Inflammatory macrophage treated with lipopolysaccharide for 4 hours (primary cell): ENCODE measurements at places on chromosomes 4 and X.
A peak's percentile ranks its signal among the peaks of the same experiment; 100 is the strongest.

- no peak for DNase-seq
Measured at GRCh38 chrX:112760697-112761096, 79.9 kb downstream of the AMOT start.

GRCh38 chr4:15792974-15793373, 14.8 kb downstream of the CD38 start:
- no peak for DNase-seq

GRCh38 chrX:1807301-1807731, 192.5 kb downstream of the ASMT start:
- DNase-seq = no peak

DNA sequence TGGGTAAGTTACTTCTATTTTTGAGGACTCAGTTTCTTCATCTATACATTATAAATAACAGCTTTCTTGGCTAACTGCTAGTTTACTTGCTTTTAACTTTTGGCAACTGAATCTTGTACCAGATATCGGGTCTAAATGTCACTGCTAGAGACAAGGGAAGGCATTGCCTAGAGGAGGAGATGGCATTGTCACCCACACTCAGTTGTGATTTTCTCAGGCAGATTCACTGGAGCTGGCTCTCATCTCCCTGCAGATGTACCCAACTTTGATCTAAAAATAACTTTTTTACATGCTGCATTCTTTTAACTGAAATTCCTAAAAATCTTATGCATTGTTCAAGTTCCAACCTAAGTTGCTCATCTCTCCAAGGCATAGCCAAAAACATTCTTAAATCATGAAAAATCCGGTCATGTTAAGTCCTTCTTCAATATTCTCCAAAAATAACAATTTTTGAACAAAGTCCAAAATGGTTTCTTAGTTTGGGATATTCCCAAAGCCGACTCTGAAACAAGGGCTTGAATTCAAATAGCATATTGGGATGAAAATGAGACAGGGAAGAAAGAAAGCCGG, 469.0 kb upstream of the BOD1L1 start:
- DNase-seq = no peak

DNA sequence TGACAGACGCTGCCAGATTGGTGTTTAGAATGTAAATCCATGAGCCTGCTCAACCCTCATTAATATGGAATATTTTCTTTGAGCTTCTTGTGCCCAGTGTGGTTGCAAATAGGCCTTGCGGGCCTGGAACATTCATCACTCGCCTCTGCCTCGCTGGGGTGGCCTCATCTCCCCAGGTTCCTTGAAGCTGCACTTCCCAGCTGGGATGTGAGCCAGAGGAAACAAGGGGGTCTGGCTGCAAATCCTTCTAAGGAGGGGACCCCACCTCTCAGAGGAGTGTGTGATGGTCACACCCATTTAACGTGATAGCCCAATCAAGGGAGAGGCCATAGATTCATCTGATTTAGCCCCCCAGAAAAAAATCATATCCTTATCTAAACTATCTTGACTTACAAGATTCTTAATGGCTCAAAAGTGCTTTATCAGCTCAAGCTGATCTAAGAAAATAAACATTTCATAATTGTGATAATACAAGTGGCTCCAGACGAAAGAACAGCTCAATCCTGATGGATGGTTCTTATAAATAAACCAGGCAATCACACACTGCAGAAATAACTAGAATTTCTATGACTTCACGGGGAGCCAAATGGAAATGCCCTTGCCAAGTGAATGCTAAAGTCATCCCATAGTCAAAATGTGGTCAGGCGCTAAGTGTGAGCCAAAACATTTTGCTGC, 189.9 kb downstream of the PTTG2 start:
- no peak for DNase-seq

- DNase-seq = no peak
Measured at GRCh38 chrX:153496590-153496959, 1.8 kb downstream of the BGN start.

DNA sequence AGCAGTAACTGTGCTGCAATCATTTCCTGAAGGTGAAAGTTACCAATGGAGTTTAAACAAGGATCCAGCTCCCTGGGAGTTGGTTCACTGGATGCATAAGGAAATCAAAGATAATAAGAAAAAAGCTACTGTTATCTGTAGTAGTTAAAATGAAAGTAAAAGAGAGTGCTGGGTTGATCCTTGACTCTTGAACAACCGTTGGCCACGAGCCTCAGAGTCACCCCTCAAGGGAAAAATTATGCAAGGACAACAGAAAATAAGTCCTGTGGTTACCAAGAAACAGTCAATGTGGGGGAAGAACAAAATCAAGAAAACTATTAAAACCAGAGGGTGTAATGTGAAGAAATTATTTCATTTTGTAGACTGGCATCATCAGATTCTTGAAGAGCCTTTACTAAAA, 49.7 kb upstream of the DDIT4L start:
- DNase-seq = no peak

DNA sequence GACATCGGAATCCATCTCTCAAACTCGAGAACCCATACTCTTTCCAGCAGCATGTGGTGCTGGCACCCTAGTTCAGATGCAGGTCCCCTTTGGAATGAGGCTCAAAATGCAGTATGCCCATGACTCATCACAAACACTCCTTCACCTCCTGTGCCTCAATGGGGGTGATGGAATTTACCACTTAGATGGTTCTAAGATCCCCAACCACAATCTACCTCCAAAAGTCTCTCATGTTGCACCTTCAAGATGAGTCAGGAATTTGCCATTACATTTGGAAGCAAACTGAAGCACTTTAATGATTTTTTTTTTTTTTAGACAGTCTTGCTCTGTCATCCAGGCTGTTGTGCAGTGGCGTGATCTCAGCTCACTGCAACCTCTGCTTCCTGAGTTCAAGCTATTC, 8.5 kb upstream of the MID1 start:
- no peak for DNase-seq

GRCh38 chr4:101018836-101019235, 328.5 kb downstream of the PPP3CA start:
- DNase-seq = peak; percentile 44

- no peak for DNase-seq
Measured at GRCh38 chr4:93084599-93085305, 743.8 kb upstream of the ATOH1 start.

DNA sequence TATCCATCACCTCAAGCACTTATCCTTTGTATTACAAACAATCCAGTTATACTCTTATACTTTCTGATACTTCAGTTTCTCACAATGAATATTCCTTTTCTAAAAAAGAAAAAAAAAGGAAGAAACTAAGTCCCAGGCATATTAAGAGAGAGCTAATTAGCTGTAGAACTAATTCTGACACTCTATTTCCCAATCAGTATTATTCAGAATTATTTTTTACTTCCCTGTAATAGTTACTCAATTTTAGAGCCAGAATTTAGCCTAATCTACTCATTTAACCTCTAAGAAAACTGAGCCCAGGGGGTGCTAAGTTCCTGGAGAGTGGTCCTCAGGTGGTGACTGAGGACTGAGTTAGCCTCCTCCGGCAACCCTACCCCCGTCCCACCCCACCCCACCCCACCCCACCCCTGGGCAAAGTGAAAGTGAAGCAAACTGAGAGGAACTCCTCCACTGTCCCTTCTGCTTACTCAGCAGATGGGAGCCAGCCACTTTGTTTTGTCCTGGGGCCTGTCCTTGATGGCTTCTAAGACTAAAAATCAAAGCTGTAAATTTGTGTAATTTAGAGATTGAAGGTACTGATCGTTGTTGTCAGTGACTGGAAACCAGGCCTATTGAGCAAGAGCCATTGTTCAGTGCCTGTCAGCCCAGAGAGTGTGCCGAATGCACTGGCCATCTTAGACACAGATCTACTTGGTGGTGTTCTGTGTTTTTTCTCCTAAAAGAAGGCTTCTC, 162.1 kb downstream of the CBR4 start:
- DNase-seq = peak; percentile 57

DNA sequence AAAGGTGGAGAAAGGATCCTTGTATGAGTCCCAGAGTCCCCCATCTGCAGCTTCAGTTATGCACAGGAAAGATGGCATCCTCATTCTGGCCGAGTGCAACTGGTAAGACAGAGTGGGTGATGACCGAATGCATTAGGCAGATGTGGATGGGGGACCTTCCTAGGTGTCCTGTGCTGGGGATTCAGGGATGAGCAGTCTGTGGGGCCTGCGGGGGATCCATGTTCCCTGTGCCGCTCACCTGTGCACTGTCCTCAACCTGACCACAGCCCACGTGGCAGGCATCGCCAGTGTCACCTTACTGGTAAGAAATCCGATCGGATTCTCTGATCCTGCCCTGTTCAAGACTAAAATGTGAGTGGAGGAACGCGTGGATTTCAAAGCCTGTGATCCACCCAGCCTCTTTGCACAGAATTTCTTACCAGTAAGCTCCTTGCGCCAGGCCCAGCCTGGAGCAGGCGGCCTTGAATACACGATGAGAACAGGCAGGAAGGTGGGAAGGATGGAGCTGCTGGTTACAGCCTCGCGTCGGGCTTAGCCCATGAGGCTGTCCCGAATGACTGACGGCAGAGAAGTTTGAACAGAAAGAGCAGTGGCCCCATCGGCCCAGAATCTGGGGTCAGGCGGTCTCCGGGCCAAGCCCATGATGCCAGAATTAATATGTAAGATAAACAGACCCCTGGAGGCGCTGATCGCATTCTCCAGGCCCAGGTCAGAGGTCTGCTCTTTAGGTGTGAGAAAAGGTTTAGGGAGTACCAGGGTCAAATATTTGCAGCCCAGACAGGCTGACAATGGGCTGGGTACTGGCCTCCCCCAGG, 56.5 kb downstream of the CPZ start:
- no peak for DNase-seq

GRCh38 chr4:102751941-102752340, 8.8 kb downstream of the MANBA start:
- DNase-seq = peak; percentile 57

DNA sequence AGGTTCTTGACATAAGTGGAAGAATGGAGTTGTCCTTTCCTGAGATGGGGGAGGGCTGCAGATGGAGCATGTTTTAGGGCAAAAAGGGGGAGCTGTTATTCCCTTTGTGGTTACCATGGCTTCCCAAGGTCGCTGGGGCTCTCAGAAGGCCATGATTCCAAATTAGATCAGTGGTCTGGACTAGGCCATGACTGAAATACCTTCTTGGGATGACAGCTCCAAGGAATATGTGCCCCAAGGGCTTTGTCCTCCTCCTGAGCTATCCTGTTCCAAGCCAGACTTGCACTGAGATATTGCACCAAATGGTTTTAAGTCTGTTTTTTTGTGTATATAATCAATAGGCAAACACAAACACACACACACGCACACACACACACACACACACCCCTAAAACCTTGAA, 3.0 kb upstream of the RBPJ start:
- DNase-seq = no peak

DNA sequence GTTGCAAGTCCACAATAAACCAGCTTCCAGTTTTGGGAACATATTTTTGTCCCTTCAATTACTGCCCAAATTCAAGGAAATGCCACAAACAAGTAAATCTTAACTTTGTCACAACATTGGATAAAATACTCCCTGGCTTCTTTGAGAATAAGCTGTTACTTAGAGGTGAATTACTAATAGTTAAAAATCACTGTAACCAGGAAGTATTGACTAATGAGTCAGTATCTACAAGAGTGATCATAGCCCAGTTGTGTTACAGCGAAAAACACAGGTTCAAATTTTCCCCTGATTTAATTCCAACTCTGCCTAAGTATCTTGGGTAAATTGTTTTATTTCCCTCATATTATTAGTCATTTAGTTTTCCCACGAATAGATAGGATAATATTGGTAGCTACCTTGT, 291.2 kb upstream of the PPARGC1A start:
- DNase-seq = no peak

DNA sequence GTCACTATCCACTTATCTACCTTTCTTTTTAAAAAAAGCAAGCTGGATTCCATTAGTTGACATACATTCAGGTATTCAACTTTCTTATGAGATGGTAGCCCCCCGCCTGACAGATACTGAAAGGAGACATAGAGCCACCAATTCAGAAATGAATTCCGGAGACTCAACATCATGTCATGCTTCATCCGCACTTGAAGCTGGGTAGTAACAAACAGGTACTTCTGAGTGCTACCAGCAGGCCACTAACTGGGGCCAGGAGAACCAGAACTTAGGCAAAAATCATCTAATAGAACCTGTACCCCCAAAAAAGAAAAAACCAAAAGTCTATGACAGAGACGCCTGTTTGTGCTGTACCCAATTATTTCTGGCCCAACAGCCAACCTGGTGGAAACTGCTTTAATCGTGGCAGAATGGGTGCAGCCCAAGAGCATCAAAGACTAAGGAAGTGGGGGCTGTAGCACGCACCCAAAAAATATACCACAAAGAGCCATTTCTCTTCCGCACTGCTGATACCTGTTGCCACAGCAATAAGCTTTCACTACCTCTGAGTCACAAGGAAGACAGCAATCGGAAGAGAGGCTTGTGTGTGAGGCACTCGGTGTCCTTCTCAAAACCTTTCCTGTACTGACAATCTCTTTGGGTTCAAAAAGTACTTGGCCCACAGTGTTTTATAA, 84.8 kb downstream of the AFAP1 start:
- DNase-seq = no peak

DNA sequence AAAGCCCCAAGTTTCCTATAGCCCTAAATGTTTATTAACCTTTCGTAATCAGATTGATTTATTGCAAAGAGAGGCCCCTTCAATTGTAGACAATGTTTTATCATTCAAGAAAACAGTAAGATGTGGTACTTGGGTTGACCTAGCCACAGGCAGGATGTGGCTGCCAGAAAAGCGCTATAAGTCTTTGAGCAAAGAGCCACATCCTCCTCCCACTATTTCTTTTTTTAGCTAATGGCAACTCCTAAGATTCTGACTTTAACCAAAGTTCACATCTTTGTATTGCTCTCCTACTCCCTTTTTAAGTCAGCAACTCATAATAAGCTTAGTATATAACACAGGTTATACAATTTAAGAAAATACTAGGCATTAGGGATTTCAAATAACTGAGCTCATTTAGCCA, 70.7 kb upstream of the PPP3CA start:
- no peak for DNase-seq

DNA sequence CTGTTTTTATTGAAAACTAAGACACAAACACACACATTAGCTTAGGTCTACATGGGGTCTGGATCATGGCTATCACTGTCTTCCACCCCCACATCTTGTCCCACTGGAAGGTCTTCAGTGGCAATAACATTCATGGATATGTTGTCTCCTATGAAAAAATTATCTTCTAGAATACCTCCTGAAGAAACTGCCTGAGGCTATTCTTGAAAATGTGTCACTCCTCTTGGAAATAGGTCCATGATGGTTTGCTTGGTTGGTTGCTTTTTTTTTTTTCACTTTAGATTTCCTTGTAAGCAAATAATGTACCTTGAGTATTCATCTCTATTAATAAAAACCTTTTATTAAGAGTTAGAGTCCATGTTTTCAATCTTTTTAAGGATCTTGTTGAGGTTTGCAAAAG, 195.3 kb upstream of the PDE5A start:
- no peak for DNase-seq

- DNase-seq = no peak
Measured at GRCh38 chrX:137032341-137032694, 1.5 kb downstream of the GPR101 start.

- DNase-seq = no peak
Measured at GRCh38 chr4:80611678-80611979, 276.1 kb downstream of the CFAP299 start.

DNA sequence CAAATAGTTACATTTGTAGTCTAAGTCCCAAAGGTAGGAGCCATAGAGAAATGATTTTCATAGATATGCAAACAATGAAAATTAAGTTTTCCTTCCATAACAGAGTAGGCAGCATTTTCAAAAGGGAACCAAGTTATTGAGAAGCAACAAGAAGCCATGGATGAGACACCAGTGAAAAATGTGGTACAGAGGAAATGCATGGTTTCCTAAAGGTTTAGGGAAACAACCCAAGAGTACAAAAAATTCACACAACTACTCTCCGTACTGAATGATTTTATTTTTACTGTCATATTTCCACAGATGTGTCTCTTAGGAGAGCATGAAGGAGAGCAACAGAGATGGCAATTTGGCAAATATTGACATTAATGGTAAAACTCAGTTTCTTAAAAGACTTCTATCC, 1408.9 kb upstream of the PCDH7 start:
- no peak for DNase-seq
